Activated CD8-positive, alpha-beta memory T cell treated with anti-CD3 and anti-CD28 coated beads for 4 hours (primary cell): ENCODE measurements at places on chromosomes 3 and 15.

- DNase-seq: no peak
Measured at GRCh38 chr3:52404391-52404790, 40.5 kb downstream of the SEMA3G start.

GRCh38 chr15:32657198-32657883 lies 15.8 kb downstream of the SCG5 start:
- DNase-seq: no peak

DNA sequence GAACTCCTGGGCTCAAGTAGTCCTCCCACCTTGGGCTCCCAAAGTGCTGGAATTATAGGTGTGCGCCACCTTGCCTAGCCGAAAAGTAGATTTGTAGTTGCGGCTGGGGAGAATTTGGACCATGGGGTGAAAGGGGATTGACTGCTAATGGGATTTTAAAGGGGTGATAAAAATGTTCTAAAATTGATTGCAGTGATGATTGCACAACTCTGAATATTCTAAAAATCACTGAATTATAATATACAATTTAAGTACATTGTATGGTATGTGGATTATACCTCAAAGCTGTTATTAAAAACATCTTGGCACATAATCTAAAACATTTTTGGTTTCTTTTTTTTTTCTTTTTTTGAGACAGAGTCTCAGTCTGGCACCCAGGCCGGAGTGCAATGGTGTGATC lies 3.9 kb downstream of the PRC1 start:
- DNase-seq: no peak

DNA sequence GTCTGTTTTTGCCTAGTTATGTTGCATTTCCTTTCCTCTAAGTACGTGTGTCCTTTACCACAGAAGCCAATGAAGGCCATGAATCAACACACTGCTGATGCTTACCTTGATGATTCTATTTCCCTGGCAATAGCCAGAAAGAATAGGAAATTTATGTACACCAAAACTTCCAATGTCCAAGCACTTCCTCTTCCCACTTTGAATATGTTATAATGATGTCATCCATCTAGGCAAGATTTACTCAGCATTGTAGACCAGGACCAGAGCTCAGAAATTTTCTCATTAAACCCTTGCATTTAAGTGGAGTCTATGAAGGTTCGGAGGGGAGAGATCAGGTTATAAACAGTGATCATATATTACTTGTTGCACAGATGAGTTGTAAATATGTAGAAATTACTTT lies 126.0 kb downstream of the THRB start:
- no peak for DNase-seq

DNA sequence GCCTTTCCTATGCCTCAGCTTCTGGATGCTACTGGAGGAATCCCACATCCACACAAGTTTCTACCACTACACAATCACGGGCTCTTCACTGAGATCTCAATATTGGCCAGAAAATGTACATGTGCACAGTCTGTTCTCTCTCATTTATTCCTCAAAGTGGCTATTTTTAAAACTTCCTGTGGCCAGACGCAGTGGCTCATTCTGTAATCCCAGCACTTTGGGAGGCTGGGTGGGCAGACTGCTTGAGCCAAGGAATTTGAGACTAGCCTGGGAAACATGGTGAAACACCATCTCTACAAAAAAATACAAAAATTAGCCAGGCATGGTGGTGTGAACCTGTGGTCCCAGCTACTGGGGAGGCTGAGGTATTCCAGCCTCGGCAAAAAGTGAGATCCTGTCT lies 91.4 kb upstream of the PRTG start:
- no peak for DNase-seq

DNA sequence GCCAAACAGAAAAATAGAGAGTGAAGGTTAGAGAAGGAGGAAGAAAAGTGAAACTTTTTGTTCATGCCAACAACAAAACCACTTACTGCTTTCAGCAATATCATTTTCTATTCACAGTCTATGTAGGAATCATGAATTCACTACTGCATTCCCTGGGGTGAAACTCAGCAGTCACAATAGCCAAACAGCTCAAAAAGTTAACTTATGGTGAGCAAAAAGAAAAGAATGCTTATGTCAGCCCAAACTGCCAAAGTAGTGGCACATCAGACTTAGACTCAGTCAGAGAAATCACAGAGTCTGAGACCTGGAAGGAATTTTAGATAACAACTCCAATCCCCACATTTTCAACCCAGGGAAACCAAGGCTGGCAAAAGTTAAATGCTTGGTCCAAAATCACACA lies 238.7 kb upstream of the TMCO5A start:
- no peak for DNase-seq

GRCh38 chr3:49351521-49352011 lies 6.6 kb downstream of the GPX1 start:
- DNase-seq: no peak
